ENCODE measurements at places on chromosomes 12 and 14.

DNA sequence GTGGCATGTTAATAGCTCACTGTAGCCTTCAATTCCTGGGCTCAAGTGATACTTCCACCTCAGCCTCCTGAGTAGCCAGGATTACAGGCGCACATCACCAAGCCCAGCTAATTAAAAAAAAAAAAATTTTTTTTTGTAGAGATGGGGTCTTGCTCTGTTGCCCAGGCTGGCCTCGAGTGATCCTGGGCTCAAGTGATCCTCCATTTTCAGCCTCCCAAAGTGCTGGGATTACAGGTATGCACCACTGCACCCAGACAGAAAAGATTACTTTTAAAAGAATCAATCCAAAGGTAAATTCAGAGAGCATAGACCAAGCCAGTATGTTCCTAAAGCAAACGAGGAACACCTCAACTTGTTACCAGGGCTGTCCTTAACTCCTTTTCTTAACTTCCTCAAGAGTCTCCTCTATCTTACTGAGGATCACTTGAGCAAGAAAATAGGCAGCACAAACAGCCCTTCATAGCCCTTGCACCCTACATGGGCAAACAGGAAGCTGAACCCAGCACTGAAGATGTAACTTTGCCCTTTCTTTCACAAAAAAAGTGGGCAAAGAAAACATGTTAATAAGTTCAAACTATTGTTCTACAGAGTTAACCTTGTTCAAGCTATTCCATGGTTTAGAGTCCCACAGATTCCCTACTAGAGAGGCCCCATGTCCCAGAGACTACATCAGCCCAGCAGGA, 11.3 kb downstream of the CS start:
- no peak for DNase-seq

GRCh38 chr12:66739940-66740651, 61.2 kb upstream of the GRIP1 start:
- DNase-seq: peak; percentile 23

GRCh38 chr14:92675976-92676375, 72.5 kb downstream of the LGMN start:
- DNase-seq: no peak

DNA sequence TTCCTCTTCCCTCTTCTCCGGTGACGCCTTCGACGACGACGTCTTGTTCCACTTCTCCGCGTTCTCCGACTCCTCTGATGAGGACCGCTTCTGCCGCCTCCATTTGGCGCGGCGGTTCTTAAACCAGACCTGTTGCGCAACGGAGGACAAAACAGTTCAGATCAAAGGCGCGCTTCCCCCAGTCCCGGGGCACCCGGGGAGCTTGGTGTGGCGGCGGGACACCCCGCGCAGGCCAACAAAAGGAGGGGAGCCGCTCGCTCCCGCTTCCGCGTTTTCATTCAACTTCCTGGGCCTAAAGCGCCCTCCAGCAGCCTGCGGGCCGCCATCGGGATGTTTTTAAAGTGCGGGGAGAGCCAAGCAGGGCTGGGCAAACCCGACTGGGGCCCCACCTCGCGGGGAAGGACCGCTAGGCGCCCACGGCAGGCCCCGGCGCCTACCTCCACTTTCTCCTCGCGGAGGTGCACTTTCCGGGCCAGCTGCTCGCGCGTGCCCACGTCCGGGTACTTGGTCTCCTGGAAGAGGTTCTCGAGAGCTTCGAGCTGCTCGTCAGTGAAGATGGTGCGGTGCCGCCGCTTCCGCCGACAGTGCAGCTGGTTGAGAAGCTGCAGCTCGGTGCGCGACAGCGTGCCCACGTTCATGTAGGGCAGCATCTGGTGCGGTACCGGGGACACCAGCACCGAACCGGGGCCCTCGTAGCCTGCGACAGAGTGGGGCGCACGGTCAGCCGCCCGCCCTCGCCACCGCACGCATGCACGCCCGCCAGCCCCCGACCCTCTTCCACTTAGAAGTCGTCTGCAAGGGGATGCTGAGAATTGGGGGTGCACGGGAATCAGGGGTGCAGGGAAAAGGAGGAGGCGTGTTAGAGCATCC, 1.2 kb downstream of the GSC start:
- DNase-seq: peak; percentile 15

- DNase-seq: no peak
Observed at GRCh38 chr14:65069874-65070413, 32.4 kb downstream of the MAX start.

DNA sequence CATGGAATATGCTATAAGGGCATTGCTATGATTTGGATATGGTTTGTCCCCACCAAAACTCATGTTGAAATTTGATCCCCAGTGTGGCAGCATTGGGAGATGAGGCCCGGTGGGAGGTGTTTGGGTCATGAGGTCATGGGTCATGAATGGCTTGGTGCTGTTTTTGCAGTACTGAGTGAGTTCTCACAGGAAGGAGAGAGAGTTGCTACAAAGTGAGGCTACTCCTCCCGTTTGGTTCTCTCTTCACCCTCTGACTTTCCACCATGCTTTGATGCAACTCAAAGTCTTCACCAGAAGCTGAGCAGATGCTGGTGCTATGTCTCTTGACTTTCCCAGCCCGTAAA, 388.1 kb upstream of the TMPO start:
- DNase-seq: no peak

DNA sequence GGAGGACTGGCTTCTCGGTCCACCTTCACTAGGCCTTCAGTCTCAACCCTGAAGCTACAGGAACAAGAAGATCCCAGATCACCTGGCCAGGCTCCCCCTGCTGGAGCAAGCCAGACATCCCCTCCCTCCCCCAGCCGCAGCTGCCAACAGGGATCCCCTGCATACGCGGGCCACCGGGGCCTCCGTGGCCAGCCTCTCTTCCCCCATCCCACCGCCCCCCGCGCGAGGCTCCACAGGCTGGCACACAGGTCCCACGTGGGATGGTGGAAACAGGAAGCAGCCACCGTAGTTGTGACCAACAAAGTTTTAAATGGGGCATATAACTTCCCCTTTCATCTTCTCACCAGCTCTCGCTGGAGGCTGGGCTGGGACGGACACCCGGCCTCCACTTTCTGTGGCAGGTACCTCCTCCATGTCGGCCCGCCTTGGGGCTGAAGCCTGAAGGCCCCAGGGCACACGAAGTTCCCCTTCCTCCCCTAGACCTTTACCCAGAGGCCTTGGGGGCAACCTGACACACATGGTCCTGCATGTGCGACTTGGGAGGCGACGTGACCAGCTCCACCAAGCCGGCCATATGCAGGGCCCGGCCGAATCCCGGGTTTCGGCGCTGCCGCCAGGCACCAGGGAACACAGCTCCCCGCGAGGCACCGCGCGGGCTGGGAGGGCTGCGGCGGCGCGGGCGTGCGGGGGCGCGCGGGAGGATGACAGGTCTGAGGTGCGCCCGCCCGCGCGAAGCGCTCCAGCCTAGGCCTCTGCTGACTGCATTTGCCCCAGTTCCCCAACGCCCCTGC, 44.4 kb upstream of the PNMA1 start:
- peak; percentile 23 for DNase-seq

GRCh38 chr12:124573839-124574786, 6.7 kb upstream of the NCOR2 start:
- no peak for DNase-seq

DNA sequence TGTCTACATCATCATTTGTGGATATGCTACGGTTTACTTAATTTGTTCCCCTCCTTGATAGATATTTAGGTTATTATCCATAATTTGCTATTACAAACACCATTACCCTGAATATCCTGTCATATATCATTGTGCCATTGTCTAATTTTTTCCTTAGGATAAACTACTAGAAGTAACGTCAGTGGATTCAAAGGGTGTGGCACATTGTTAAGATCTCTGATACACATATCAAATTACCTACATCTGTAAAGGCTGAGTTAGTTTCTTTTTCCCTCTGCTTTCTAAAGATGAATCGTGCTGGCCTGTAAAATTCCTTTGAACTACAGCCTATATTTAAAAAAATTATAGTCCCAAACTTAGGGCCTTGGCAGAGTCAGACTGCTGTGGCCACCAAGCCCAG, 53.9 kb upstream of the STRN3 start:
- no peak for DNase-seq

DNA sequence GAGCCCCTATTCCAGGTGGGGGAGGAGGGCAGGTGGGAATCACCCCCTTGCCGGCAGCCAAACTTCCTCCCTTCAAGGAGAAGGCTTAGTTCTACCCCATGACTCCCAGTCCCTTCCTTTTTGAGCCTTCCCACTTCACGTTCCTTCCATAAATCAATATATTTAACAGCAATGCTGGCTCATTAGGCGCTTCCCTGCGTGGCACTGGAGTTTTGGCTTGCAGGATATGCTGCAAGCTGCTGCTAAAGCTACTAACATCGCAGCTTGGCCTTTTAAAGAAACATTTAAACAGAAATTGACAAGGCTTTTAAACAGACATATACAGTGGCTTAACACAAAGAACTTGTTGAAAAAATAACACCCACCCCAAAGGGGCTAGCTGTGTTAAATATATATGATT, 308.0 kb upstream of the FKBP4 start:
- DNase-seq: no peak

DNA sequence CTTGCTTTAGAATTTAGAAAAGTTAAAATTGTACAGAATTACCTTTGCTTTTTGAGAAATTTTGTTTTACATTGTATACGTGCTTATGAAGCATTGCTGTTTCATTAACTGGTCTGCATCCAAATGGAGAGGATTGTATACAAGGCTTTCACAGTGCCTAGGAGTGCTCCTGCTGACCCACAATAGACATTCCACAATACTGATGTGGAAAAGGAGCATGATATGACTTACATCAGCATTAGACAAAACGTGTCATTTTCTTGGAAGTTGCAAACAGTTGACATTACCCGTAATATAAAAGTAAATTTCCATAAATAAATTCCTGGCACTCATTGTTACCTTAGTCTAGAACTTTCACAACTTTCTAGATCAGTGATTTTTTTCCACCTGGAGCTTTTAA, 1.9 kb downstream of the PRKD1 start:
- DNase-seq: no peak

GRCh38 chr12:100897240-100897639, 102.7 kb downstream of the ANO4 start:
- DNase-seq: no peak

DNA sequence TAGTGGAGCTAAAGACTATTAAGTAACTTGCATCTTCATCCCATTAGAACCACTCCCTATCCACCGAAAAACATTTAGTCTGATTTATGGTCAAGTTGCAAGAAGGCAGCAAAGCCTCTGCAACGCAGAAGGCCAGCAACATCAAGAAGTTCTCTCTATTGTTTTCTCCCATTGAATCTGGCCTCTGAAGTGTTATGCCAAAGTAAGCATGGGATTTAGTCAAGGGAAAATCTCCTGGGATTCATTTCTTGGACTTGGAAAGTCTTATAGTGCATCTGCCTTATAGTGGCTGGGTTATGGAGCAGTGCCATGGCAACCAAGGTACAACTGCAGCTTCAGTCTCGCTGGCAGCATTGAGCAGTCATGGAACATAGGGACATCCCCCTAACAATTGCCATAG, 87.7 kb upstream of the KRR1 start:
- DNase-seq: no peak

DNA sequence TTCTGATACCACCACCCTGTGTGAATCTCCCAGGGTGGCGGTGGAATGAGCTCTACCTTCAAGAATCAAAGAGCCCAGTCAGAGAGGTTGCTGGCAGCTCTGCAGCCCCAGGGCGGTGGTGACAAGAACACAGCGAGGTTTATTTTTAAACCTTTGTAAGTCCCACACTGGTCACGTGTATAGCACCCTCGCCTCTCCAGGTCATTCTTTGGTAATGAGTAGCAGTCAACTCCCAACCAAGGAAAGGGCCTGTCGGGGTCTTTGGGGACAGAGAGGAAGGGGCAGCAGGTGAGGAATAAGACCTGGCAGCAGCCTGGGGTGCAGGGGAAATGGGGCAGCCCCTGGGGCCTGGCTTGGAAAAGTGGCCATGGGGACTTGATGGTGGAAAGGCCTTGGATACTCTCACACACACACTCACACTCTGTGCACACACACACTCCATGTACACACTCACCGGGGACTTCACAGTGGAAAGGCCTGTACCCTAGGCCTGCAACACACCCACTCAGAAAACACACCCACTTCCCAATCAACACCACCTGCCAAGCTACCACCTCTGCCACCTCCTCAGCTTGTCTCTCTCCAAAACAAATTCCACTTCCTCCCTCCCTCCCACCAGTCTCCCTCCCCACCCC, 178.6 kb downstream of the DPF3 start:
- no peak for DNase-seq

- no peak for DNase-seq
Observed at GRCh38 chr12:120352117-120352516, 16.8 kb downstream of the MSI1 start.

DNA sequence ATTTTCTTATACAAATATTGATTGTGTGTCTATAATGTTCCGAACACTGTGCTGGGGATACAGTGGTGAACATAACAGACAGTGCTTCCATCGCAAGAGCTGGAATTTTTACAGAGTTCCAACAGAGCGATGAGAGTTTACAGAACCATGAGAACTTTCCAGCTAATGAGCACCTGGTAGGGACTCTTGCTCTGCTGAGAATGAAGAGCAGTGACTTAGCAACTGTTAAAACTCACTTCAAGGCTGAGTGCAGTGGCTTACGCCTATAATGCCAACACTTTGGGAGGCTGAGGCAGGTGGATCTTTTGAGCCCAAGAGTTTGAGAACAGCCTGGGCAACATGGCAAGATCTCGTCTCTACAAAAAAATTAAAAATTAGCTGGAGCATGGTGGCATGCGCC, 113.8 kb upstream of the DIO2 start:
- no peak for DNase-seq

DNA sequence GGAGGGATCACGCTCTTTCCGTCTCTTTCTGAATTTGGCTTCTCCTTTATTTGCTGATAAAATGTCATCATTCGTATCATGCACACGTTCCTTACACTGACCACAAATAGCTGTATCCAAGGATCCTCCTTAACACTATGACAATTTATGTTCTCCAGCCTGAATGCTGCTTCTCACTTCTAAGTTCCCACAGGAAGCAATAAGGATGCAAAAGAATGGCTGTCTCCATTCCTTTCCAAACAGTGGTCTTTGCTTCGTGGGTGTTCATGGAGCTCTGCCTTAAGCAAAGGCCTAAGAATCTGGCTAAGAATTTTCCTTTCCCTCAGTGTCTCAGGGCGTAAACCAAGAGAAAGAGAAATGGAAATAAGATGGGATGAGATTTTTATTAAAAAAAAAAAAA, 200.2 kb downstream of the ITPR2 start:
- no peak for DNase-seq

GRCh38 chr12:103829092-103829491, 11.9 kb downstream of the NT5DC3 start:
- no peak for DNase-seq

DNA sequence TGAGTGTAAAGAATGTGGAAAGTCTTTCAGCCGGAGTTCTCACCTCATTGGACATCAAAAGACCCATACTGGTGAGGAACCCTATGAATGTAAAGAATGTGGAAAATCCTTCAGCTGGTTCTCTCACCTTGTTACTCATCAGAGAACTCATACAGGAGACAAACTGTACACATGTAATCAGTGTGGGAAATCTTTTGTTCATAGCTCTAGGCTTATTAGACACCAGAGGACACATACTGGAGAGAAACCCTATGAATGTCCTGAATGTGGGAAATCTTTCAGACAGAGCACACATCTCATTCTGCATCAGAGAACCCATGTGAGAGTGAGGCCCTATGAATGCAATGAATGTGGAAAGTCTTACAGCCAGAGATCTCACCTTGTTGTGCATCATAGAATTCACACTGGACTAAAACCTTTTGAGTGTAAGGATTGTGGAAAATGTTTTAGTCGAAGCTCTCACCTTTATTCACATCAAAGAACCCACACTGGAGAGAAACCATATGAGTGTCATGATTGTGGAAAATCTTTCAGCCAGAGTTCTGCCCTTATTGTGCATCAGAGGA, 25.1 kb upstream of the ZNF268 start:
- no peak for DNase-seq

GRCh38 chr12:113064395-113065125, 8.0 kb downstream of the DTX1 start:
- DNase-seq: no peak
